Naive thymus-derived CD8-positive, alpha-beta T cell (primary cell): ENCODE measurements at places on chromosomes 4 and X. TPM values are rescaled to one million over a fixed set of nuclear protein-coding genes. Genes with fewer than 3 reads are reported as not detected.

GRCh38 chr4:22653752-22654151, 39.0 kb upstream of the GBA3 start:
- DNase-seq, result no peak

DNA sequence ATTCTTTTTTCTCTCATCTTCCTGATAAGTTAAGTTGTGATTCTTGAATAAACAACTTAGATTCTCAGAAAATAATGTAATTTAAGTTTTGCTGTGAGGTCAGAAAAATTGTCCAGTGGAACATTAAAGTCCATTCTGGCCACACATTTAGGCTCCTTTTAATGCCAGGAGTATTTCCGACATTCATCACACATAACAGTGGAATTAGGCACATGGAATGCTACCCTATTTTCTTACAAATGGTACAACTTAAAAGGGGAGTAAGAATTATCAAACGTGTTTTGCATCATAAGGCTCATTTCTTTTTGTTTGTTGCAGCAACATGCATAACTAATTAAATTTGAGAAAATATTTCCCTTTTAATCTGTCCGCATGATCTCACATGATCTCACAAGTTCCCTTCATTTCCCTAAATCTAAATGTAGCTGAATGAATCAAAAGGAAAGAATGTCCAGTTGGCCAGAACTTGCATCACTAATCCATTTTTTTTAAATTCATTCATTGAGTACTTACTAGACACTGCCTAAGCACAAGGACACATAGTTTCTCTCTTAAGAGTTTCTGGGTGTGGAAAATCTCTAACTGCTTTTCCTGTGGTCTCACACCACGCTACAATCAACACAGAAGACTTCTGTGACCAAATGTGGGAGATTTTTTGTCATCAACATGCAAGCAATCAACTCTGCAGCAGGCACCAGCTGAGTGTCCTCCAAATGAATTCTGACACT, 22.0 kb downstream of the SPARCL1 start:
- no peak for DNase-seq

DNA sequence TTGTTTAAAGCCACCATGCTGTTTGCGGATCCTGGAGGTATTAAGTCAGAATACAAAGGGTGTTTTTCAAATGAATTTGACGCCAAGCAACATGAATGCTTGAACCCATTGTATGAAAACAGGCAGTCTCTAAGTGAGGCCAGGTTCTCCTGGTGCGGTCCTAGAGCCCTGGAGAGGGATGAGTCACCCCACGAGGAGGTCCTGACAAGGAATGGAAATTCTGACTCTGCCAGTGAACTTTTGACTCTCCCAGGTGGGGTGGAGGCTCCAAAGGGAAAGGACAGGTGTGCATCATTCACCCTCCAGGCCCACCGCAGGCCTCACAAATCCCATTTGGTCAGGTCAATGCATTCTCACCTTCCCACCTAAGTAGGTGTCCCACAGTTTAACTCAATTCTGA, 1.5 kb downstream of the TRIM2 start:
- no peak for DNase-seq

The VCX gene
- total RNA-seq, result not detected

GRCh38 chr4:105605493-105605892, 53.1 kb downstream of the ARHGEF38 start:
- DNase-seq, result no peak

DNA sequence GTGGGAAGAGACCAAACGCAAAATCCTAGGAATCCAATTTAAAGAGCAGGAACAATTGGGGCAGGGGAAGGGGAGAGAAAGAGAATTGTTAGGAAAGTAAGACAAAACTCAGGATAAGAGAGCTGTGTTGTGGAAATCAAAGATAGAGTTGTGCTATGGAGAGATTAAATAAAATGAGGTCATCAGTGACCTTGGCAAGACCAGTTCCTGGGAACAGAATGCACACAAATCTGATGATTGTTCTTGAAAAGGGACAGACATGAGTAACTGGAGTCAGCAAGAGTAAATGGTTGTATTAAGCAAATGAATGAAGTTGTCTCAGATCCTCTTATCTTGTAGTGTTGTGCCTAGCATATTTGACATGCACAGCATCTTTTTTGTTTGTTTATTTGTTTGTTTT, 267.4 kb downstream of the IL1RAPL1 start:
- no peak for DNase-seq

DNA sequence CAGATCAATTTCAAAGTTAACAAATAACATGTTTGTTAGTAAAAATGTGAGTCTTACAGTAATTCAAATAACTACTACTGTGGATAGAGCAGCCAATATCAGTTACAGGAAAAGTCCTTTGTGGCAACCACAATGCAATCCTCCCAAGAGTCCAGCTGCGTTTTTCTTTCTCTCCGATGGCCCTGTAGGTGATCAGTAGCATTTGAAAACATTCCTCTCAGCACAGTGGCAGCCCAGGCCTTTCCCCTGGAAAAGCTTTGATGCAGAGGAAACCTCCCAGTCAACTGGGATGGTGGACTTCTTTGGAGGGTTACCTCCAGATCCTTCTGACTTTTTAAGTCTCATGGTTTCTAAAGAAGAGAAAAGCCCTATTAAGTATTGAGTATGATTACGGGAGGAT, 18.0 kb upstream of the PDZD4 start:
- no peak for DNase-seq

The SYNPO2 gene
- 0.99 TPM for total RNA-seq
